ENCODE measurements at places on chromosomes 6 and 20.

GRCh38 chr20:36035745-36036144 lies 67.4 kb downstream of the CNBD2 start:
- DNase-seq = no peak

DNA sequence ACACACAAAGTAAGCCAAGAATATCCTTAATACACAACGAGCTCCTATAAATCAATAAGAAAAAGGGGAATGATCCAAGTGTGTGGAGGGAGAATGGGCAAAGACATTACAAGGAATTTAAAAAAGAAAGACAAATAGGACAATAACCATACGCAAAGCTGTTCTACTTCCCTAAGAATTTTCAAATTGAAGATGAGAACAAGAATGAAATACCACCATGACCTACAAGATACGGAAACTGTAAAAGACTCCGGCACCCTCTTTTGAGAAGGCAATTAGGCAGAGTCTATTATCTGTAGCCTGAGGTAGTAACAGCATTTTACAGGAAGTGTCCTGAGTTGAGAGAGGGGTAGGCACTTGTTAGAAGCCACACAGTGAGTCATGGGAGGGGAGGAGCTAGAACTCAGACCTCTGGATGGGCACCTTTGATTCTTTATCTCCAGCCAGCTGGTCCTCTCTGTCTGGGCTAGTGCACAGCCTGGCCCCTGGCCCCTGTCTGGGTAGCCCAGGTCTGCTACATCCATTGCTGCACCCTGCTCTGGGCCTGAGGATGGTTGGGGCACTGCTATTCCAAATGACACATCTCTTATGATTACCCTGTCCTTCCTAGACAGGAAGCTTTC lies 15.3 kb downstream of the RSPO4 start:
- DNase-seq = no peak

- no peak for DNase-seq
Observed at GRCh38 chr6:150298030-150298380, 70.8 kb upstream of the IYD start.

GRCh38 chr20:3560578-3560977 lies 89.8 kb downstream of the ATRN start:
- DNase-seq = no peak

- no peak for DNase-seq
Observed at GRCh38 chr6:157246771-157247484, 76.4 kb downstream of the TMEM242 start.
